Right renal cortex interstitium (tissue), 3 donors: ENCODE measurements at places on chromosomes 12 and 14. TPM values are rescaled to one million over a fixed set of nuclear protein-coding genes. Genes with fewer than 3 reads are reported as not detected.

- DNase-seq: no peak
These were observed 977 bp upstream of the TMEM120B start for GRCh38 chr12:121711361-121712189.

DNA sequence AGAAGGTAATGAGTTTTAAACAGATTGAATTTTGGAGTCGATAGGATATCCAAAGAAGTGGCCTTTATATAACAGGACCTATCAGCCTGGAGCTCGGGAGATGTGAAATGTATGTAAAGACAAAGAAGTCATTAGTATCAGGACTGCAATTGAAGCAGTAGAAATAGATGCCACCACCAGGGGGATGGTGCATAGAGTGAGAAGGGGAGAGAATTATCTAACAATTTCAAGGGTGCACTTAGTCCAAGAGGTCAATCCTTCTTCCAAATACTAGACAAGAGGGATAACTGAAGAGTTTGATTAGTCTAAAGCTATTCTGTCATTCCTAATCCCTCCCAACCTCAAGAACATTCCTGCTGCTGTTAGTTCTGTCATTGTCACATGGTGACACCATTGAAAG is 127.8 kb downstream of the CFAP54 start:
- no peak for DNase-seq

DNA sequence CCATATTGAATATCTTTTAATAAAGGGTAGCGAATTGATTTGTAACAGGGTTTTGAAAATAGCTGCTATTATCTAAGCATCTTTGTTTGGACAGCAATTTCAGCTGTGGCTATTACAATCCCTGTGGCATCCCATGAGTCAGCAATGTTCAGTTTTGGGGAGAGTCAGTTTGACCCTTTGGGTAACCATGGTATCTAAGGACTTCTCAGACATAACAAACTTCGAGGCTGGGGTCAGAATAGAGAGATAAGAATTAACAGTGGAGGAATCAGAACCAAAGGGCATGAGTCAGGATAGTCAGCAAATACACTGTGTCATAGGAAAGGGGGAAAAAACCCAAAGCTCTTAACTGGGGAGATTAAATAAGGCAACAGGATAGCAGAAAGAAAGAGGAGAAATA is 11.7 kb upstream of the PTHLH start:
- DNase-seq: no peak

DNA sequence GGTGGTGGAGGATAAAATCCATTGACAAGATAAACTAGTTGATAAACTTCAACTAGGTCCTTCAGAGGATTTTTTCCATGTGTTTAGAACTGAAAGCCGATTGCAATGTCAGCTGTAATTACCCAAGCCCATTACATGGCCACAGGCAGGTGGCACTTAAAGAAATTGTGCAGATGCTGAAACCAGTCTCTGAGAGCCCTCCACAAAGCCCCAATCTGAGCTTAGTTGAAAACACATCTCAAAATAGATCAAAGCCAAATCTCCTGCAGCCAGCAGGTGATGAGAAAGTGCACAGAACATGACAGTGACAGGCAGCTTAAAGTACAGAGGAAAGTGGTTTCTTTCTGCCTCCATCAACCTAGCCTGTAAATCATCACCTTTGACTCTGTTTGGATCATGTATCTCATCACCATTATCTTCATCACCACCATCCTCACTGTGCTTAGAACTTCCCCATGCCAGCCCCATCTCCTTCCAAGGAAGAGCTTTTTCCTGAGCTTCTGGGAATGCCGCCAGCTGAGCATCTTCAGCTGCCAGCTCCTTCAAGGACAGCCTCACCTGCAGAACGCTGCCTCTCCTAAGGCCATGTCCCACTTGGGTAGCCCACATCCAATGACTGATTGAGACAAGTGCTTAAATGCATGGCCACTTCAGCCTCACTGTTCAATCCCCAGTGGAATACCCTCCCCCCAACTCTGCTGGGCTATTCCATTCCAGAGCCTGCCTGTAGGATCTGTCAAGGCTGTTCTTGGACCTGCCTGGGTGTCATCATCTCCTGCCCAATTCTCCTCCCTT is 219.5 kb upstream of the TMEM132C start:
- DNase-seq: no peak

GRCh38 chr12:112606611-112607365 is 184.8 kb upstream of the RPH3A start:
- DNase-seq: no peak

GRCh38 chr12:51442324-51442723 is 17.7 kb downstream of the SLC4A8 start:
- DNase-seq: no peak

GRCh38 chr12:2372178-2372577 is 319.4 kb downstream of the CACNA1C start:
- no peak for DNase-seq

ACRBP gene
- polyA plus RNA-seq: 4.7 TPM

WNT5B gene
- 5.1 TPM for polyA plus RNA-seq

TMEM121 gene
- polyA plus RNA-seq: 3.3 TPM

TGFB3 gene
- polyA plus RNA-seq: 12.0 TPM

DCAF5 gene
- 54.4 TPM for polyA plus RNA-seq

PPFIBP1 gene
- polyA plus RNA-seq: 90.8 TPM

GLT8D2 gene
- 15.5 TPM for polyA plus RNA-seq
